ENCODE measurements at places on chromosomes 4 and X.

GRCh38 chr4:39357002-39357401 is 9.2 kb downstream of the RFC1 start:
- DNase-seq = no peak

GRCh38 chr4:151887816-151888180 is 127.0 kb upstream of the GATB start:
- no peak for DNase-seq

DNA sequence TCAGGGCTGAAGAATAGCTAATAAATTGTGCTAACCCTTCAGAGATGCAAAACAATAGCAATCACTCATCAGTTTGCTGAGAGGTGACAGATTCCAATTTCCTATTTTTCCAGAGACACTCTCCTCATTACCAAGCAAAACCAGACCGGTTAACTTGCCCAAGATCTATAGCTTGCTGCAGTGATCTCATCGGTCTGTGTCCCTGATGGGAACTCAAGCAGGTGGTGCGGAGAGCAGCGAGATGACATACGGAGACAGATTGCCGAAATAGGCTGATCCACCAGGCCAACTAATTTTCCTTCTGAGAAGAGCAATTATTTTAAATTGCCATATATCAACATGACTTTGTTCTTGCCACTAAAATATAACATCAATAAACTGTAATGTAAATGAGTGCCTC is 10.5 kb upstream of the DCHS2 start:
- DNase-seq = no peak

- DNase-seq = no peak
Observed at GRCh38 chr4:110208419-110208818, 10.0 kb upstream of the ELOVL6 start.
